ENCODE measurements at places on chromosomes 12 and 14. TPM values are rescaled to one million over a fixed set of nuclear protein-coding genes. Genes with fewer than 3 reads are reported as not detected.

Gene FAM90A1
- not detected for polyA plus RNA-seq

Gene RNASE7
- polyA plus RNA-seq = not detected

Gene PPP1R3E
- 13.3 TPM for polyA plus RNA-seq

Gene HHIPL1
- polyA plus RNA-seq = 0.51 TPM

Gene IL22
- polyA plus RNA-seq = not detected

Gene KRT4
- 3.9 TPM for polyA plus RNA-seq

Gene CLEC1B
- polyA plus RNA-seq = not detected

GRCh38 chr12:64916411-64917261 is 92.2 kb downstream of the TBC1D30 start:
- no peak for DNase-seq

- DNase-seq = no peak
Observed at GRCh38 chr12:116695464-116695725, 42.5 kb downstream of the SPRING1 start.

- no peak for DNase-seq
Observed at GRCh38 chr14:59221568-59221967, 33.1 kb downstream of the DAAM1 start.

DNA sequence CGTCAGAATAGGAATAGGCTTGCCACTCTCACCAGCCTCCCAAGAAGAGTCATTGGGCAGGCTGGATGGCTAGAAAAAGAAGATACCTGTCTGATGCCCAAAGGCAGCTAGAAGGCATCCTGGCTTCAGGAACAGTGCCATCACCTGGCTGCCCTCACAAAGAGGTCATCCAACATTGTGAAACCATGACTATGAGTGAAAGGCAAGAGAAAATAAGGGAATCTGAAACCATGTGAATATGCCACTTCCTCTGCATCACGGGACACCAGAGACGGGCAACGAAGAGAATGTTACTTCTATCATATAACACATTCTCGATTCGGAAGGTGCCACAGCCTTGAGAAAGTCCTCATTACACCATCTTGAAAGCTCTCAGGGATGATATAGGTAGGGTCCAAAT is 182.0 kb downstream of the DAD1 start:
- DNase-seq = no peak

DNA sequence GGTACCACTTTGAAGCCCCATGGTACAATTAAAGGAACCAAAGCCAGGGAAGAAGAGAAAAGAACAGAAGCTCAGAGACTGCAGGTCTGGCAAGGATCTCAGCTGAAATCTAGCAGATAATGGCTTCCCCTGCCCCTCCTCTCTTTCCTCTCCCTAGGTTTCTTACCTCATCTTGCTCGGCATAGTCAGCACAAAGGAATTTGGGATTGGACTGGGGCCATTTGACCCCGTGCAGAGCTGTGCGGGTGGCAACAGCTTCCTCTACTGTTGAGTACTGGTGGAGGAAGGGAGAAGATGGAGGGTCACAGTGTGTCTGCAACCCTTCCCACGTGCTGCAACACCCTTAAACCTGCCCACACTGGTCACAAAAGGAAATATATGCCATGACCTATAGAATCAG is 4.7 kb upstream of the CDH24 start:
- DNase-seq = peak; percentile 86

GRCh38 chr14:77311217-77311616 is 9.5 kb downstream of the POMT2 start:
- no peak for DNase-seq

- DNase-seq = no peak
Observed at GRCh38 chr12:31523306-31523705, 67.6 kb downstream of the DENND5B start.

GRCh38 chr12:49518914-49519573 is 19.8 kb upstream of the KCNH3 start:
- no peak for DNase-seq
